ENCODE measurements at places on chromosomes 2 and 18.
A peak's percentile ranks its signal among the peaks of the same experiment; 100 is the strongest.

- no peak for DNase-seq
These were observed 35.0 kb downstream of the CERS6 start for GRCh38 chr2:168490946-168491605.

GRCh38 chr18:23689616-23690504 is 607 bp downstream of the LAMA3 start:
- DNase-seq: no peak

DNA sequence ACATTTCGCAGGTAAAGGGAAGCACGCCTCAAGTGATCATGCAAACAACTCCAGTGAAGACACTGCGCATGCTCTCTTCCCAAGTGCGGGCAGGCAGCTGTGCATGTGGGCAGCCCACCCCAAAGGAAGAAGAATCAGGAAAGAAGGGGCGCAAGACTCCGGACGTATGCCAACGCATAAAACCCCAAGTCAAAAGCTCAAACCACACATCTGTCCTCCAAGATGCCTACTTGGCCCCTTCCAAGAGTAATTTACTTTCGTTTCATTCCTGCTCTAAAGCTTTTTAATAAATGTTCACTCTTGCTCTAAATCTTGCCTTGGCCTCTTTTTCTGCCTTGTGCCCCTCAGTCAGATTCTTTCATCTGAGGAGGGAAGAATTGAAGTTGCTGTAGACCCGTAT is 254.9 kb downstream of the PIEZO2 start:
- no peak for DNase-seq

DNA sequence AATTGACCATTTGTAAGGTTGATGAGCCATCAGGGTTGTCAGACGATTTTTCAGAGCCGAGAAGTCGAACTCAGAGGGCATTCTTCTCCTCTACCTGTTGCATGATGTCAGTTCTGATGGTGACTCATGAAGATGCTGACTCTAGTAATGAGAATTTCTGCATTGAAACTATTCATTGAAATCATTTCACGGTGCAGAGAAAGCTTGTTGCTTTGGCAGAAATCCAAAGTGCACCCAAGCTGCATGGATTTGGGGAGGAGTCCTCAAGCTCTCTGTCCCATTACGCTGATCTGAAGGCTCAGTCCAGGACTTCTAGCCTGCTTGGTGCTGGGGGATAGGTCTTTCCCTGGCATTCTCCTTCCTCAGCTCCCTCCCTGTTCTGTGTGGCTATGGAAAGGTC is 125.7 kb upstream of the PXDN start:
- DNase-seq: peak; percentile 50

- DNase-seq: no peak
These were observed 423.7 kb upstream of the ACVR2A start for GRCh38 chr2:147420947-147421675.

- DNase-seq: no peak
These were observed 423.7 kb downstream of the LPIN1 start for GRCh38 chr2:12170121-12170520.

DNA sequence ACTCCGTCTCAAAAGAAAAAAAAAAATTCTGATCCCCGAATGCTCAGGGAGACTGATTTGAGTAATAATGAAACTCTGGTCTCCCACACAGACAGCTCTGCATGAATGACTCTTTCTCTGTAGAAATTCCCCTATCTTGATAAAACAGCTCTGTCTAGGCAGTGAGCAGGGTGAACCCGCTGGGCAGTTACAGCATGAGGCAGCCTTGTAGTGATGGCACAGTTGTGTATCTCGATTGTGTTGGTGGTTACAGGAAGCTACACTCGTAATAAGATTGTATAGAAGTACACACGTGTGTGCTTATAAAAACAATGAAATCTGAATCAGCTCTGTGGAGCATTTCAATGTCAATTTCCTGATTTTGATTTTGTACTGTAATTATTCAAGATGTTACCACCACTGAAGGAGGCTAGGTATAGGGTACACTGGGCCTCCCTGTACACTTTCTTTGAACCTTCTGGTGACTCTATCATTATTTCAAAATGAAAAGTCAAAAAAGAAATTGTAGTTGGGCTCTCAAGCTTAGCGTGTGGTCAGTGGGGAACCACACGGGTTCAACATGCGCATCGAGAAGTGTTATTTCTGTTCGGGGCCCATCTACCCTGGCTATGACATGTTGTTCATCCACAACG is 34.9 kb upstream of the ATP8B1 start:
- DNase-seq: no peak

DNA sequence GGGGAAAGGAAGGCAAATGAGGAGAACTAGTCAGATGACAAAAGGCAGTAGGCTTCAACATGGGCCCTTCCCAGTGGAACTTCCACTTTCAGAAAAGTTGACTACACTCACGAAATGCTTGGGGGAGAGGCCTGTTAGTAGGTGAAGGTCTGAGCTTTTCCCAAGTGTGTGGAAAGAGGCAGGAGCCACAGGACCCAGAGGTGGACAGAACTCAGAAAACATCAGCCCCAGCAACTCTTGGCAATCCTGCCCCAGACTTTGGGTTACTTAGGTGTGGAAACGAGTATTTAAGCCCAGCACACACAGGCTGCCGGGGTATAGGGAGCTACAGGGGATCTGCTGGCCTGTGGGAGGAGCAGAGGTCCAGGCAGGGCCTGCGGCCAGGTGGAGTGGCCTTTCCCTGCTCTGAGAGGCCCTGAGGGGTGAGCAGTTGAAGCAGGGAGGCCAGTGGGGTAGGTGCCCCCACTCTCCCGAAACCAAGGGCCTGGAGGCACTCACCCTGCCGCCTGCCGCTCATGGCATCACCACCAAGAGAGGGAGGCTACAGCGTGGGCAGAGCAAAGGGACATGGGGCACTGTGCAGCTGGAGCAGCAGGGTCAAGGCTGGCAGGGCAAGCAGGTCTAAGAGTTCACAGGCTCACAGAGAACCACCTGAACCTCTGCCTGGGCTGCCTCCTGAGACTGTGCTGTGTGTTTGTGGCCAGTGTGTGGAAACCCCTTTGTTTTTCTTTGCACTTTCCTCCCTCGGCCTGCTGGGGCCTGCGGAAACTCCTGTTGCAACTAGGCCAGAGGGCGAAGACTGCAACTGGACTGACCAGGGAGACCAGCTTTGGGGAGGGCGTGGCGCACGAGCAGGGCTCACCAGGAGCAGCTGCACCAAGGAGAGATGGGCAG is 130.7 kb upstream of the SERTAD2 start:
- no peak for DNase-seq

- DNase-seq: no peak
These were observed 362.7 kb downstream of the RND3 start for GRCh38 chr2:150124739-150125138.

Measured in Daoy (cell line).